NCI-H82 (cell line): ENCODE measurements at places on chromosomes 13 and 19.

- no peak for DNase-seq
Measured at GRCh38 chr13:42497798-42498197, 76.2 kb upstream of the TNFSF11 start.

DNA sequence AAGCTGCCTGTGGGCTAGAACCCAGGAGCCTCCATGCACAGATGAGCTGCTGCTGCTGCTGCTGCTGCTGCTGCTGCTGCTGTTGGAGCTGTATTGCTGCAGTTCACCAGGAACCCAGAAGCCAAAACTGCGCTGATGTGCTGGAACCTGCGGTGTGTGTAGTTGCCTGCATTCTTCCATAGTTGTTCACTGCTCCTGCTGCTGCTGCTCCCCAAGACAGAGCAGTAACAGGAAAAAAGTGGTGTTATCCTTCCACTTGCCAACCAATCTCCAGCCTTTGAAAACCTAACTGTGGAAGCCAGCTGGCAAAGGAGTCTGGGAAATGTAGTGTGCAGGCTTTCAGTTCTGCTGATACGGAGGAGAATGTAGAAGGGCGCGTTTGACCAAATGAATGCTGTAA, 37.9 kb downstream of the ARHGAP35 start:
- no peak for DNase-seq

GRCh38 chr13:35984287-35984686, 146.9 kb downstream of the DCLK1 start:
- DNase-seq: no peak

- no peak for DNase-seq
Measured at GRCh38 chr19:37519890-37520289, 13.2 kb downstream of the ZNF793 start.

GRCh38 chr13:74171641-74172040, 37.4 kb upstream of the KLF12 start:
- no peak for DNase-seq

DNA sequence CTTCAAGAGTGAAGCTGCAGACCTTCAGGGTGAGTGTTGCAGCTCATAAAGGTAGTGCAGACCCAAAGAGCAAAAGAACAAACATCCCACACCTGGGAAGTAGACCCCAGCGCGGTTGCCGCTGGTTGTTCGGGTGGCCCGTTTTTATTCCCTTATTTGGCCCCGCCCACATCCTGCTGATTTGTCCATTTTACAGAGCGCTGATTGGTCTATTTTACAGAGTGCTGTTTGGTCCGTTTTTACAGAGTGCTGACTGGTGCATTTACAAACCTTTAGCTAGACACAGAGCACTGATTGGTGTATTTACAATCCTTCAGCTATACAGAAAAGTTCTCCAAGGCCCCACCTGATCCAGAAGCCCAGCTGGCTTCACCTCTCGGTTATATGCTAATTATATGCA, 1.0 kb downstream of the SCGB2B2 start:
- DNase-seq: no peak

GRCh38 chr13:28640861-28641599, 17.9 kb upstream of the POMP start:
- no peak for DNase-seq

DNA sequence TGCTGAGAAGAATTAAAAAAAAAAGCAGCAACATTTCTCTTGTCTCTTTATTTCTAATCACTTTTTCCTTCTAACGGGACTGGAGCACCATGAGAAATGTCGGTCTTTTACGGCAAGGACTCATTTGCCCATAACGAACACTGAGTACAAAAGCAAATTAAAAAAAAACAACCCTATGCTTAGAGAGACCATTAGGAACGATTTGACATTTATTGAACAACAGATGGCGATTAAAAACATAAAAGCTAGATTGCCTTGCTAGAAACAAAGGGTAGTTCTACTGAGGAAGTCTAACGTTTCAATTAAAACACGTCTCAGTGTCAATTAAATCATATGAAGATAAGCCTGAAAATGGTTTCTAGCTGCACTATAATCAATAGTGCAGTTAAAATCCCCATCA, 51.1 kb downstream of the OLFM4 start:
- peak; percentile 71 for DNase-seq

GRCh38 chr19:18798384-18799352, 7.6 kb upstream of the COMP start:
- DNase-seq: no peak

GRCh38 chr19:12194827-12195731, 32.2 kb downstream of the ZNF136 start:
- DNase-seq: no peak

DNA sequence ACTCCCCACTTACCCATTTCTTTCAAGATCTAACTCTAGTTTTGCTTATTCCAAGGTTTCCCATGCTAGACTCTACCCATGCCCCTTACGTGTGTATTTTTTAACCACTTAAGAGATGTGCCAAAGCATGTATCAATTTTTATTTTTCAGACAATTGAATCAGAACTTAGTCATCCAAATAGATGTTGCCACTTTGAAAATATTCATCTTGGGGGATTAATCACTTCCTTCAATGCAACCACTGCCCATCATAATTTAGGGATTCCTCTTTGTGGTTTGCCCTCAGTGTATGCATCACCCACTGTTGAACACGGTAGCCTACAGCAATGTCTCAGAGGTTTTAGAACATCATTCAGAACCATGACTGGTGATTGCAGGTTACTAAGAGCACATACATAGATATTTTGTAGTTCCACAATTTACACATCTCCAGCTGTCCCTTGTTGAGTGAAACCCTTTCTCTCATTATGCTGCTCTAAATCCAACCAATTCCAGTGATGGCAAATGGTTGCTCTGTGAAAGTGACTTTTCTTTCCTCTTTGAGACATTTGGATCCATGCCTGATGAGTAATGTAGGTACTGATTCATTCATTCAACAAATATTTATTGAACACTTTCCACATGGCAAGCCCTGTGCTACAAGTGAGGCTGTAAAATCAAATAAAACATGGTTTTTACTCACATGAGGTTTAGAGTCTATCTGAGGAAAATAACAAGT, 60.6 kb upstream of the SERP2 start:
- no peak for DNase-seq

GRCh38 chr19:3665681-3666544, 34.4 kb downstream of the PIP5K1C start:
- peak; percentile 48 for DNase-seq

DNA sequence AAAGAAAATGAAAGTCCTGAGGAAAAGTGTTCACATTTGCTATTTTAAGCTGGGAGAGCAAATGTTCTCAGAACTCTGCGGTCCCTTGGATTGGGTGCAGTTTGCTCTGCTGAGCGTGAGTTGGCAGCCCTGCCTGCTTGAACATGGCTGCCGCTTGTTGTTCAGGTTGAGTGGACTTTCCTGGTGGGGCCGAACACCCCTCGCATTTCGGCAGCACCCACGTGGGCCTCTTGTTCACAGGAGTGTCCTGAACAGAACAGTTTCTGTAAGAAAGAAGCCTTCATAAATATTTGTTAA, 10.8 kb upstream of the RNF113B start:
- no peak for DNase-seq

DNA sequence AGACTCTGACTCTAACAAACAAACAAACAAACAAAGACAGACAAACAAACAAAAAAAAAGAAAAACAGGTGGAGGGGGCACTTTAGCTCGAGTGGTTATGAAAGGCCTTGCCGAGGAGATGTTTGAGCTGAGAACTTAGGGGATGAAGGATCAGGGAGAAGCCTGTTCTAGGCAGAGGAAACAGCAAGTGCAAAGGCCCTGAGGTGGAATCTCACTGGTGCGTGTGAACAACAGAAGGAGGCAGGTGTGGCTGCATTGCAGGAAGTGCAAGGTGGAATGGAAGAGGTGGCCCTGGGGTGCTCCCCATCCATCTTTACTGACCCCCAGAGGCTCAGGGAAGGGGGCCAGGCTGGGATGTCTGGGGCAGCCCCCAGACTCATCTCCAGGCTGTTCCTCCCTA, 41.9 kb downstream of the CYP4F22 start:
- no peak for DNase-seq

GRCh38 chr19:53906211-53907192, 2.6 kb upstream of the CACNG7 start:
- peak; percentile 15 for DNase-seq
